Psoas muscle (tissue), 8 donors: ENCODE measurements at places on chromosomes 7 and 10. TPM values are rescaled to one million over a fixed set of nuclear protein-coding genes. Genes with fewer than 3 reads are reported as not detected.

- no peak for DNase-seq
Observed at GRCh38 chr7:42232275-42232674, 4.7 kb downstream of the GLI3 start.

The UBTD1 gene
- polyA plus RNA-seq = 43.6 TPM

The SEPTIN14 gene
- not detected for polyA plus RNA-seq

GRCh38 chr7:105974471-105974870 is 11.4 kb downstream of the CDHR3 start:
- DNase-seq = no peak
